ENCODE measurements at places on chromosomes 11 and 22.

DNA sequence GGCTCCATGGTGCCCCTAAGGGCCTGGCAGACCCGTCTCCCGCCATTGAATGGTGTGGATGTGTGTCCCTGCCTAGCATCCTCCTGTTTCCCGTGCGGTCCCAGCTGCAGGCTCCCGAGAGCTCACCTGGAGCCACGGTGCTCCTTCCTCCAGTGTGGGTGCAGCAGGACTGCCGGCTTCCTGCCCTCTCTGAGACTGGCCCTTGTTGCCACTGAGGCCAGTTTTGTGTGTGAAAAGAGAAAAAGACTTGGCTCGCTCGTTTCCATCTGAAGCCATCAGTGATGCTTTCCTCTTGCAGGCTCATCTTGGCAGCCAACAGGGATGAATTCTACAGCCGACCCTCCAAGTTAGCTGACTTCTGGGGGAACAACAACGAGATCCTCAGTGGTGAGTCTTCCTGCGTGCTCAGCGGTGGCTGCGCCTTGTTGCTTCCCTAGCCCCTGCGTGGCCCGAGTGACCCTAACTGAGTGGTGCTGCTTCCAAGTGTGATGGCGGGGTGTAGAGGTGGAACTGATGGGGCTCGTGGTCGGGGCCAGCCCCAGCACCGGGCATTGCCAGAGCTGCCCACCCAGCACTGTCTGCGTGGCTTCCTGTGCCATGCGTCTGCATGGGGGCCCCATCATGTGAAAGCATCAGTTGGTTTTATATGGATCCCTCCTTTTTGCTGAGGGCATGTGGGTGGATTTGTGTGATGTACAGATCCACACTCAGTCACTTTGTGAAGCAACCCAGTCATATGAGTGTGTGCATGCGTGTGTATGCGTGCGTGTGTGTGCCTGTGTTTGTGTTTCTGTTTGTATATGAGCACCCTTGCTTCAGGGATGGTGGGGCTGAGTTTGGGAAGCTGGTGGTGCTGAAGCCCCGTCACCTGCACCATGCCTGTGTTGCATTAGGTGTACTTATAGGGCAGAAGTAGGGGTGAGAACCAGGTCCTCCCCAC lies 22.4 kb downstream of the TANGO2 start:
- DNase-seq, result no peak

DNA sequence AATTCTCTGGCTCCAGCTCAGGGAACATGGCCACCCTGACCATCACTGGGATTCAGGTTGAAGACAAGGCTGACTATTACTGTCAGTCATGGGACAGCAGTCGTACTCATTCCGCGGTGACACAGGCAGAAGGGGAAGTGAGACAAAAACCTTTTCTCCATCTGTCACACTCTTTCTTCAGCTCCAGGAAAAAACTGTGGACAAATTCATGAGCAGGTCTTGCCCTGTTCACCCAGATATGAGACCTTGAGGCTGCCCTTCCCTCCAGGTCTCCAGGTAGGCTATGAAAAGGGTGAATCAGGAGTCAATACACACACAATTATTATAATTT lies 39.4 kb upstream of the GGTLC2 start:
- no peak for DNase-seq

DNA sequence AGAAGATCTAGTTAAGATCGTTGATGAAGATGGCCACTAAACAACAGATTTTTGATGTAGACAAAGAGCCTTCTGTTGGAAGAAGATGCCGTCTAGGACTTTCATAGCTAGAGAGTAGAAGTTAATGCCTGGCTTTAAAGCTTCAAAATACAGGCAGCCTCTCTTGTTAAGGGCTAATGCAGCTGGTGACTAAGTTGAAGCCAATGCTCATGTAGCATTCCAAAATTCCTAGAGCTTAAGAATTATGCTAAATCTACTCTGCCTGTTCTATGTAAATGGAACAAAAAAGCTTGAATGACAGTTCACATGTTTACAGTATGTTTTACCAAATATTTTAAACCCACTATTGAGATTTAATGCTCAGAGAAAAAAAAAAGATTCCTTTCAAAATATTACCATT lies 492.6 kb downstream of the CNTN5 start:
- no peak for DNase-seq

GRCh38 chr22:27336151-27337090 lies 465.1 kb downstream of the MN1 start:
- DNase-seq, result peak; percentile 20

- DNase-seq, result peak; percentile 85
These were observed 122.6 kb downstream of the APOL5 start for GRCh38 chr22:35840302-35840739.

- no peak for DNase-seq
These were observed 153.0 kb downstream of the MPPED1 start for GRCh38 chr22:43564859-43565258.

DNA sequence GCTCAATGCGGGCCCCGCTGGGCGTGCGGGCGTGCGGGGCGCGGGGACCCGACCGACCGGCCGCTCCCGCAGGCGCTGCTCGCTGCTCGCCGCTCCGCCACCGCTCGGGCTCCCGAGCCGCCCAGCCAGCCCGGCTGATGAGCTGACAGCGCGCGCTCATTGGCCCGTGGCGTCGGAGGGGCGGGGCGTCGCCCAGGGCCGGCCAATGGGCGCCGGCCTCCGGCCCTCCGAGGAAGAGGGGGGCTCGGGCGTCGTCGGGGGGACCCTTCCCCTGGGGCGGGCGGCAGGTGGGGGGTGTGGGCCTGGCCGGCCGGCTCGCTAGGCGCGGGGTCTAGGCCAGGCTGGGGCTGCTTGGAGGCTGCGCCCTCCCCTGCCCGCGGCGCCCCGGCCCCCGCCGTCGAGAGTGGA lies at the start of gene SCUBE1:
TSS of gene SCUBE1 (minus strand) at position 111 of the 408 bp plus-strand sequence. CDS start 111 bp downstream, outside the sequence.
- no peak for DNase-seq

- no peak for DNase-seq
These were observed 5.4 kb downstream of the PDE2A start for GRCh38 chr11:72668629-72669347.

DNA sequence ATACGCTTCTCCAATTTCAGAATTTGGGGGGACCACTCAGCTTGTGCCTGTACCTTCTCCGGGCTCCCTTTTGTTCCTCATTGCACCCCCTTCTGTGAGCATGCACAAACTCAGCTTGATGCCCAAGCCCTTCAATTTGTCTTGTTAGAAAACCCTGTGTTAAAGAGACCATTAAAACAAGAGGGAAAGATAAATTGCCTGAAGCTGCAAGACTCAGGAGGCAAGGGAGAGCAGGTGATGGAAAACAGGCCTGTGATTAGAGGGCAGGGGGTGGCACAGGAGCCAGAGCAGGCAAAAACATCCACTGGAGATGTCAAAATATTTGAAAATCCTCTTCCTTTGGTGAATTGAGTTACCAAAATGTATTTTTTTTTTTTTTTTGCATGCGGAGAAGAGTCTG lies 121.7 kb downstream of the MIAT start:
- no peak for DNase-seq

DNA sequence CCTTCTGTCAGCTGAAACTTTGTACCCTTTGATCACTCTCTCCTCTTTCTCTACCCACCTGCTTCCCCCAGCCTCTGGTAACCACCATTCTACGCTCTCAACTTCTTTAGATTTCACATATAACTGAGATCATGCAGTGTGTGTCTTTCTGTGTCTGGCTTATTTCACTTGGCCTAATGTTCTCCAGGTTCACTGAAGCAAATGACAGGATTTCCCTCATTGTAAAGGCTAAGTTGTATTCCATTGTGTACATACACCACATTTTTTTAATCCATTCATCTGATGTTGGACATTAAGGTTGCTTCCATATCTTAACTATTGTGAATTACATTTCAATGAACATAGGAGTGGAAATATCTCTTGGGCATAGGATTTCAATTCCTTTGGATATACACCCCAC lies 207.6 kb downstream of the MIAT start:
- DNase-seq, result no peak

GRCh38 chr22:29216873-29217666 lies 11.4 kb downstream of the EMID1 start:
- no peak for DNase-seq

GRCh38 chr11:106202935-106203620 lies 125.6 kb downstream of the AASDHPPT start:
- DNase-seq, result no peak

DNA sequence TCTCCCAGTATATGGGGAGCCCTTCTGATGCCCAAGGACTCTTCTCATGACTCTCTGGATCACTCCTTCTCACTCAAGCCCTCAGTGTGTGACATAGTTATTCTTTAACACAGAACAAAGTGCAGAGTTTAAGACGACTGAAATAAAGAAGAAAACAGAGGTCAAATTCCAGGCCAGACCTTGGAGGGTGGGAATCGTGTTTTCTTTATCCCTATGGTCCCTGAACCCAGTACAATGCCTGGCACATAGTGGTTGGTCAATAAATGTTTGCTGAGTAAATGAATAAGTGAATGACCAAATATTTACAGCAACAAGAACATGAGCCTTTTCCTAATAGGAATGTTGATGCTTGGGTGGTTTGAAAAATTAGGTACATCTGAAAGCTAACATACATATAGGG lies 28.8 kb downstream of the VSTM5 start:
- no peak for DNase-seq

- no peak for DNase-seq
These were observed 7.6 kb downstream of the MYO18B start for GRCh38 chr22:25749420-25750169.

DNA sequence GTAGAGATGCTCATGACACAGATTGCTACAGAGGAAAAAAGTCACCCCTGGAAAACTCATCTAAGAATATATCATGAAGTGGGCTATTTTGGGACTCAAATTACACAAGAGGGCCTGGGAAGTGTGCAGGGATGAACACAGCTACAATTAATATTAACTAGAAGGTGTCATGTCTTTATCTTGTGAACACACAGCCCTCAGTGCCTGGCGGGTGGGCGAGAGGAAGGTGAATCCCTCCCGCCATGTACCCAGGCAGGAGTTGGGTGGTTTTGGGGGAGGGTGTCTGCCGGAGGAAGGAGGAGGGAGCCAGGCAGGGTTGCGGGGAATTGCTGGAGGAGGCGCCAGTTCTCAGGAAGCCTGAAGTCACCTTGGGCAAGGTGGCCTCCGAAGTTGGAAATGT lies 5.1 kb upstream of the FAM83F start:
- DNase-seq, result no peak

DNA sequence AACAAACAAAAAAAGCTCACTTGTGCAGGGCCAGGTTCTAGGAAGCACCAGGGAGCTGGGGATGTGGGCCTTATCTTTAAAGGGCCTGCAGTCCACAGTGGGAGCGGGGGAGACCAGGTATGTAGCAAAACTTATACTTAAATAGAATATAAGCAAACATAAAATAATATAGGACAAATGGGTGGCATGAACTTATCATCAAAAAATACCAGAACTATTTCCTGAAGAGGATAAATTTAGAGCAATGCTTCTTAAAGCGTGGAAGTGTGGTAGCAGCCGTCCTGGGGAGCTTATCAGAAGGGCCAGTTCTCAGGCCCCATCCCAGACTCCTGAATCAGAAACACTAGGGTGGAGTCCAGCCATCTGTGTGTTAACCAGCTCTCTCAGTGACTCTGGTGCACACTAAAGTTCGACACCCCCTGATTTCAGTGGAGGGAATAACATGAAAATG lies 9.3 kb downstream of the VPS26B start:
- DNase-seq, result no peak
